H4 (cell line): ENCODE measurements at places on chromosomes 11 and 22. TPM values are rescaled to one million over a fixed set of nuclear protein-coding genes. Genes with fewer than 3 reads are reported as not detected.

- no peak for DNase-seq
These were observed 192.0 kb downstream of the GRIK4 start for GRCh38 chr11:120703358-120704152.

GRCh38 chr22:37197451-37198257 lies 9.6 kb upstream of the C1QTNF6 start:
- DNase-seq, result peak; percentile 74

- DNase-seq, result no peak
These were observed 89.1 kb upstream of the TRIM48 start for GRCh38 chr11:55172734-55173415.

The BDNF gene
- total RNA-seq, result 10.6 and 16.1 TPM in 2 replicates

DNA sequence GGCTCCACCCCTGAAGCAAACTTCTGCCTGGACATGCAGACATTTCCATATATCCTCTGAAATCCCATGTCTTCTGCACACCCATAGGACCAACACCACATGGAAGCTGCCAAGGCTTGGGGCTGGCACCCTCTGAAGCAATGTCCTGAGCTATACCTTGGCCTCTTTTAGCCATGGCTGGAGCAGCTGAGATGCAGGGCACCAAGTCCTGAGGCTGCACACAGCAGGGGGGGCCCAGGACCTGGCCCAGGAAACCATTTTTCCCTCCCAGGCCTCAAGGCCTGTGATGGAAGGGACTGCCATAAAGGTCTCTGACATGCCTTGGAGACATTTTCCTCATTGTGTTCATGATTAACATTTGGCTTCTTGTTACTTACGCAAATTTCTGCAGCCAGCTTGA lies 34.5 kb downstream of the SYT9 start:
- DNase-seq, result no peak

GRCh38 chr11:72569966-72570892 lies 104.0 kb downstream of the PDE2A start:
- no peak for DNase-seq

- DNase-seq, result no peak
These were observed 59.8 kb upstream of the FAR1 start for GRCh38 chr11:13608656-13609055.

- DNase-seq, result no peak
These were observed 111.3 kb upstream of the MTMR2 start for GRCh38 chr11:96035031-96035739.

DNA sequence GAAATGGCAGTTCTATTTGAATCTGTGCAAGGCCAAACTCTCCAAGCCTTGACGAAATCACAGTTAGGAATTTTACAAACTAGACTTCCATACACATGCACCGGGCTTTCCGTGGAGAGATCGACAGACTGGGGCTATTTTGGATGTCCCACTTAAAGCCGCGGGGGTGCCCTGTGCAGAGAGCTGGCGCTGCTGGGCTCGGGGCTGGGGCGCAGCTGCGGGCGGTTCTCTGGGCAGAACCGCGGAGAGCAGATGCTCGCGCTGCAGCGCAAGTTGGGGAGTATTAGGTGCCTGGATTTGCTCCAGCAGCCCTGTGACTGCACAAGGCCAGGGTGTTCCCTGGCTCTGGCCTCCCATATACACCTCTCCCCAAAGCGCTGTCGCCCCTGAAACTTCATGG lies 67.2 kb downstream of the SPATA19 start:
- no peak for DNase-seq

- DNase-seq, result no peak
These were observed 51.8 kb downstream of the ALX4 start for GRCh38 chr11:44258190-44258489.

DNA sequence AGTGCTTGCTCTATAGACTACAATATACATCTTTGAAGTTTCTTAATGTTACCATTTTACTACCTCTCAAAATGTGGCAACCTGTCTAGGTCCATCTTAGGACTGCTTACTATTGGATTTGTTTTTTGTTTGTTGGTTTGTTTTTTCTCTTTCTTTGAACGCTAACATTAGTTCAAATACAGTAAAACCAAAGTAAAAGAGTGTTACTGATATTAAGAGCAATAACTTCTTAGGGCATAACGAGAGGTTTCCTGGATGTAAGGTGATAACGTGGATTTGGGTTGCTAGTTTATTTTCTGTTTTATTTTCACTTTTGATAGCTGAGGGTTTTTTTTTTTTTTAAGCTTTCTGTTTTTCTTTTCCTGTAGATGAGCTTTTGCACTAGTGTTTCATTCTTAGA lies 43.6 kb downstream of the TMEM135 start:
- no peak for DNase-seq

DNA sequence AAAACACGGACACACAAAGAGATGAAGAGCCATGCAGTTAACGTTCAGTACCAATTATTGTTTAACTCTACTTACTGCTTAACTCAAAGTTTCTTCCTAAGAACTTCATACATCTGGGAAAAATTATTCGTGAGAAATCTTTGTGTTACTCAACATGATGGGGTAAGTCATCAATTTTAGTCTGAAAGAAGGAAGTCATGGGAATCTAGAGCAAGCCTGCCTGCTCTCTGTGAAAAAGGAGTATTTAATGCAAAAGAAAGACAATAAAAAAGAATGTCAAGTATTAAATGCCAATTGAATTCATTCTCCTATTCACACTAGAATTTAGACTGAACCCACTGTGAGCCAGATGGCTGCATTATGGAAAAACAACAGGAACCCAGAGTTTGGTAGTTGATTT lies 16.0 kb downstream of the TMEM123 start:
- no peak for DNase-seq

GRCh38 chr11:60864856-60865513 lies 2.4 kb upstream of the ZP1 start:
- DNase-seq, result no peak

The SMIM35 gene
- not detected in 2 replicates for total RNA-seq

DNA sequence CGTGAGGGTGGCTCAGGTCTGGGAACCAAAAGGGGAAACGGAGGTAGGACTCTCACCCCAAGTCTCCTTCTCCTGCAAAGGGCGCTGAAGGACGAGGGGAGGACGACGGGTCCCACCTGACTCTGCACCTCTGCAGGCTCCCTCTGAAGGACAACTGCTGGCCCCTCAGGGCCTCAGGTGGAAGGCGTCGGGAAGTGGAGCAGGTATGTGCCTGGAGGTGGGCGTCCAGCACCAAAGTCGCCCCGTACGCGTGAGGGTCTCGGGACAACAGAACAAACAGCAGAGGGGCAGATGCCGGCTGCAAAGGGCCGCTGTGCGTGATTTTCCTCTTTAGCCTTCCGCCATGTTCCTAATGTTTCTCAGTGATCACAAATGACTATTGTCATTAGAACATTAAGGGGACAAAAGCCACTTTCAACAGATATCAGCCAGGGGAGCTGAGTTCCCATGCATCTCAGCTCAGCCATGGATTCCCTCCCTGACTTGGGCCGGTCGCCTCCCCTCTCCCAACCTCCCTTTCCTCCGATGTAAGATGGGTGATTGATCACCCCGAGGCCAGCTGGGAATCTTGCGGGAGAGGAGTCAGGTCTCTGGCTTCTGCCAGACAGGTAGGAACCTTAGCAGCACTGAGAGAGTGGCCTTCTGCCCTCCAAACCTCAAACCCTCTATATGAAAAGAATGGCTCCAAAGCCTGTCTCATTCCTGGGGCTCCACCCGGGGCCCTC lies 836 bp downstream of the SLC16A8 start:
- no peak for DNase-seq

- DNase-seq, result no peak
These were observed 362.7 kb upstream of the CCDC90B start for GRCh38 chr11:83648610-83649527.

GRCh38 chr11:111361874-111362273 lies 17.2 kb downstream of the POU2AF1 start:
- no peak for DNase-seq

- DNase-seq, result no peak
These were observed 1.7 kb downstream of the PGR start for GRCh38 chr11:101127699-101128570.

- DNase-seq, result no peak
These were observed 12.5 kb upstream of the HMOX1 start for GRCh38 chr22:35368386-35368785.

DNA sequence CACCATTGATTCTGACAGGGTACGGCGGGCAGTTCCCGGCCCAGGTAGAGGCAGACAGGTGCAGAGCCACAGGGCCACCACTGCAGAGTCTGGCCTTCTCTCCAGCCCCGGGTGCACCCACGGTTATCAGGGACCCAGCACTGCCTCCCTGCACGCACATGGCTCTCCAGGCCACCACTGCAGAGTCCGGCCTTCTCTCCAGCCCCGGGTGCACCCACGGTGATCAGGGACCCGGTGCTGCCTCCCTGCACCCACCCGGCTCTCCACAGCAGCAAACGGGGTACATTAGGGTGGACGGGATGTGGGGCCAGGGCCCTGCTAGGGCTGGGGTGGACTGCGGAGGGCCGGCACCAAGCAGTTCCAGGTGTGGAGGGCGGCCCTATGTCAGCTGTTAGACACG lies 272.9 kb downstream of the BRD1 start:
- no peak for DNase-seq

GRCh38 chr11:110972640-110973039 lies 260.4 kb upstream of the ARHGAP20 start:
- peak; percentile 88 for DNase-seq

DNA sequence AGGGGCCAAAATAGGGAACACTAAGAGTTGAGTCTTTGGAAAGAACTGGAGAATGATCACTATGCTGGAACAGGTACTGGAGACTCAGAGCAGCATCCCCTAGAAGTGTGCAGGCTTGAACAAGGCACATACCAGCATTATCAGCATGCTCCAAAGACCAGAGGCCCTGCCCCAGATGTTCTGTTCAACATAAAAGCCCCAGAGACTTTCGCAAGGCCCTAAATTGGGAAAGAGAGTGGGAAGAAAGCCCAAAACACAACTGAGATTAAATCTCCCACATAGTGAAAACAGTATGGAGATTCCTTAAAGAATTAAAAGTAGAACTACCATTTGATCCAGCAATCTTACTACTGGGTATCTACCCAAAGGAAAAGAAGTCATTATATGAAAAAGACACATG lies 9.4 kb downstream of the CNGA4 start:
- DNase-seq, result no peak

DNA sequence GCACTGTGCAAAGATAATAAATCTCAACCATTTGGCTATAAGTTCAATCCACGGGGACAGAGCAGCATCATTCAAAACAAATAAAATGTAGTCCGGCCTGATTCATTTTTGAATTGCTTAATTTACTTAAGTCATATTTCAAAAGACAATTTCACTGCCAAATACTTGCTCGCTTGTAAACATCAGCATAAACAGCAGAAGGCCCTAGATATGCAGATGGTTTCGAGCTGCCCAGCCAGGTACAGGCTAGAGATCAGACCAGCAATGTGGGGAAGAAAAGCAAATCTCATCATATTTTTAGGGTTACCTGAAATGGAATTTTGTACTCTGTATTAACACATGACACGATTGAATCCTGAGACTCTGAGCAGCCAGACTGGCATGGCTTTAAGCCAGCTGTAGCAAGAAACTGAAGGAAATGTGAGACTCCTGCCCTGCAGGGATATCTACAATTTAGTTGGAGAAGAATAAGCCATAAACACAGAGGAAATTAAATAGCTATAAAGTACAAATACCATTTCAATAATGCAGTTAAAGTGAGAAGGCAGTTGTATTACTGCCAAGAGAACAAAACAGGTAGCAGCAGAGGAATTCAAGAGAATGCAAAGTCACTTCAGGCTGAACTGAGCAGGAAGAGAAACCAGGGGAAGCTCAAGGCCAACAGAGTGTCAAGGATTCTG lies 440.3 kb downstream of the ETS1 start:
- DNase-seq, result peak; percentile 23

The LINC01488 gene
- not detected in 2 replicates for total RNA-seq

- no peak for DNase-seq
These were observed 55.2 kb downstream of the ST3GAL4 start for GRCh38 chr11:126410649-126411048.
